ENCODE measurements at places on chromosomes 12 and 14. TPM values are rescaled to one million over a fixed set of nuclear protein-coding genes. Genes with fewer than 3 reads are reported as not detected.

The PAH gene
- not detected for total RNA-seq

The PEBP1 gene
- total RNA-seq, result 445 TPM

The KRT2 gene
- not detected for total RNA-seq

The SMOC1 gene
- 0.33 TPM for total RNA-seq

The PLA2G1B gene
- not detected for total RNA-seq

The ERO1A gene
- 78.5 TPM for total RNA-seq

The USP44 gene
- total RNA-seq, result 0.33 TPM

The FGD4 gene
- total RNA-seq, result 25.9 TPM

The DAO gene
- not detected for total RNA-seq
